Omental fat pad (tissue), 4 donors: ENCODE measurements at places on chromosomes 3 and 15.

- DNase-seq: no peak
These were observed 37.4 kb downstream of the SLC9A9 start for GRCh38 chr3:143810953-143811265.

DNA sequence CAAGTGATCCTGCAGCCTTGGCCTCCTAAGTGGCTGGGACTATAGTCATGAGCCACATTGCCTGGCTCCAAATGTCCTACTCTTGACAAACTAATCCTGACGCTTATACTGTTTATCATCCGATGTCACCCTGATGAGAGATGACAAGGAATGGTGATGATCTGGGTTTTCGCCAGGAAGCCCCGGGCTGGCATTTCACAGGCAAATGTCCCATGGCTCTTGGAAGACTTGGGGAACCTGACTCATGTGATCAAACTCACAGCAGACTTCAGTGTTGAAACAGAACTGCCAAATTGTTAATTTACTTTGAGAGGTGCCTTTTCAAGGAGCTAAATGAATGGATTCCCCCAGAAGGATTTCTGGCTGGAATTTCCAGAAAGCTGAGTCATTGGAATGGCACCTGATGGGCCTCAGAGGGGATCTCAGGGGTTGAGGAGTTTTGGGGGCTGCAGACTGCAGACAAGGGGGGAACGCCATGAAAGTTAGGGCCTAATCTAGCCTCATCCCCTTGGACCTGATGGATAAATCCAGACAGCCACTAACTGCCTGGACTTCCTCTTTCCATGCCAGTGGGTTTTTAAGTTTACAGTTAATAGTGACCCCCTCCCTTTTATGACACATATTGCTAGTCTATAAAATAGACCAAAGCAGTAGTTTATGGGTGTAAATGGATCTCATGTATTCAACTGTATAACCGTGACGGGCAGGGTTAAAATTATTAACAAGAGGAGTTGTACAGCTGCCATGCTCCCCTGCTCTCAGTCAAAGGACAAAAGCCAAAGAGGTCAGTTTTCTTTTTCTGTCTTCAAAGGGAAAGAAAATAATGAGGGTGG is 146.6 kb downstream of the CHSY1 start:
- no peak for DNase-seq

GRCh38 chr3:30354972-30355371 is 251.4 kb upstream of the TGFBR2 start:
- DNase-seq: no peak

DNA sequence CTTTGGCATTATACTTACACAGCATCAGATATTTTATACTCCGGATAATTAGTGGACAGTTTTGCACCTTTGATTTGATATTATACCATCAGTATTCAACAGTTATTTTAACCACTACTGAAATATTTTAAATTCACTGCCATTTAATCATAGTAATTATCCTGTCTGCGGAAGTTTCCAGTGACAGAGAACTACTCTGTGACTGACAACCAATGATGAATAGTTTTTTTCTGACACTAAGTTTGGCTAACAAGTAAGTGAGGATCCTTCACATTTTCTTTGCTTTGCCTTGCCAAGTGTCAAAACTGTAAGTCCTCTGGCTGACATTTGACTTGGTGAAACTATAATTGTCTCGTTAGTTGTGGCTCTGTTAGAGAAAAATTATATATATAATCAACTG is 30.5 kb upstream of the GOLGA8B start:
- DNase-seq: no peak

DNA sequence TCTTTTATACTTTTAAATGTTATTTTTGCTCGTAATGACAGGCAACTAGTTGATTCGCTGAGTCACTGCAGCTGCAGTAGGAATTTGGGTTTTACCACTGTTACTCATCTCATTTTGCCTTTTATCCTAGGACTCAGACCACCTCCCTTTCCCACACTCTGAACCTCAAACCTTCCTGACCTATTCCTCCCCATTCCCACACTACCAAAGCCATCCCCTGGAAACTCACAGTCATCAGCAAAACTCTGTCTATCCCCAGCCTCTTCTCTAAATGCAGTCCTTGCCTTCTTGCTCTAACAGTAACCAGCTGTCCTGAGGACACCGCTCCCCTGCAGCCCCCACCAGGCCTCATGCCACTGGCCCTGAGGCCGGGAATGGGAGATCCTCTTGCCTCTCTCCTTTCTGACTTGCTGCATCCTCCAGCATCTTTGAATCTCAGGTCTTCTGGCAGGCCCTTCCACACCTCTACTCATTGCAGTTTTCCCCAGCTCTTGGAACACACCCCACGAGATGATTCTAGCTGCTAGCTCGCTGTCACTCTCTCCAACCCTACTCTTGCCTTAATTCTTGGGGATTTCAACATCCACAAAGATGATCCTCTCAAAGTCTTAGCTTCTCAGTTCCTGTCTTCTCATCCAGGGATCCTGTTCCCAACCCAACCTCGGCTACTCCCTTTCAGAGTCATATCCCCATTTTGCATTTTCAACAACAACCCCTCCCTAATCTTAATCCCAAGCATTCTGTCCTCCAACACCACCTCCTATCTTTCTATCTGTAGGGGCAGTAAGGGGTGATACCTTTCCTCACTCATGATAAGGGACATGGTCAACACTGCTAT is 55.9 kb upstream of the C3orf80 start:
- DNase-seq: no peak

DNA sequence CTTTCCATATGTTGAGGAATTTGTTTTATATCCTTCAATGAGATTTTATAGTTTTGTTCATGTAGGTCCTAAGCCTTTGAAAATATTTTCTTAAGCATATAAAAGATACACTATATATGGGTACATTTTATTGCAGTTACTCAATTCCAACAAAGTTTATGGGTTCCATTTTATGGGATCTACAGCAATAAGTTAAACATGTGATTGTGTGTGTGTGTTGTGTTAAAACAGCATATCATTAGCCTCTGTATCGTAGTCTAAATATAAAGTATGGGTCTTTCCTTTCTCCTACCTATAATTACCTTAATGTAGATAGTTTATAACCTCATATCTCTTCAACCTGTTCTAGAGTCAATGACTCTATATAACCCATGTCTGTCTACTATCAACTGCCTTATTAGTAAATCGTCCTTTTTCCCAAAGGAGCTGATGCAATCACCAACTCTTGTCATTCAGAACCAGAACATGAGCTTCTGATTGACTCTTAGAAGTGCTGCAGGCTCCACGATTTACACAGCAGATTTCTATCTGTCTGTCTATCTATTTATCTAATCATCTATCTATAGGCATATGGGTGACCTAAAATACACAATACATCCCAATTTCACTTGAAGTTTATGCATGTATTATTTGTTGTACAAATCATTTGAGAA is 512.6 kb upstream of the CBLB start:
- DNase-seq: no peak

- no peak for DNase-seq
These were observed 3.0 kb downstream of the SNTN start for GRCh38 chr3:63655519-63655918.

GRCh38 chr15:92294759-92295158 is 98.9 kb upstream of the ST8SIA2 start:
- no peak for DNase-seq

GRCh38 chr3:112409041-112409440 is 76.1 kb downstream of the CD200 start:
- no peak for DNase-seq

GRCh38 chr15:41331833-41332193 is 578 bp downstream of the OIP5 start:
- peak; percentile 25 for DNase-seq

- no peak for DNase-seq
These were observed 13.3 kb downstream of the SEMA3F start for GRCh38 chr3:50168388-50168787.

DNA sequence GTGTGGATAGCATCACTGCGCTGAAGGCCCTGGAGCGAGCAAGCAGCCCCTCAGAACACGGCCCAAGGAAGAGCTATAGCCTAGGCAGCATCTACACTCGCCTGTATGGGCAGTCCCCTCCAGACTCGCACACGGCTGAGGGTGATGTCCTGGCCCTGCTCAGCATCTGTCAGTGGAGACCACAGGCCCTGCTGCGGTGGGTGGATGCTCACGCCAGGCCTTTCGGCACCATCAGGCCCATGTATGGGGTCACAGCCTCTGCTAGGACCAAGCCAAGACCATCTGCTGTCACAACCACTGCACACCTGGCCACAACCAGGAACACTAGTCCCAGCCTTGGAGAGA is 20.5 kb downstream of the ATRIP start:
- DNase-seq: no peak

GRCh38 chr15:32919749-32920414 is 202.1 kb downstream of the GREM1 start:
- DNase-seq: no peak

GRCh38 chr3:70028361-70028760 is 28.8 kb downstream of the SAMMSON start:
- no peak for DNase-seq

- no peak for DNase-seq
These were observed 95.8 kb upstream of the KLF13 start for GRCh38 chr15:31230630-31231485.

DNA sequence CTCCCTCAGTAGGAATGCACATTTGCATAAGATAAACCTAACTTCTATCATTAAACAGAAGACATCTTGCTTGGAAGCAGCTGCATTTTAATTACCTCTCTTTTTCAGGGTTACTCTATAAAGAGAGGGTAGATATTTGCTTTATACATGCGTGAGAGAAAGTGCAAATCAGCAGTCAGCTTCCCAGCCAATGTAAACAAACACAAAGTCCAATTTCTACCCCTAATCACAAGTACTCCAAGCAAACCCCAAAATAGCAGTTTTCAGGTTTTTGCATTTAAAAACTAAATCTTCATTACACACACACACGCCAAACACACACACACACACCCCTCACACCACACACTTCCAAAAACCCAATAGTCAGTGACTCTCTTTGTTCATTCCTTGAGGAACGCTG is 303.9 kb upstream of the ALCAM start:
- no peak for DNase-seq

GRCh38 chr3:112653881-112654300 is 12.9 kb upstream of the CCDC80 start:
- no peak for DNase-seq

GRCh38 chr15:68231102-68231818 is 1.7 kb upstream of the CLN6 start:
- DNase-seq: no peak

DNA sequence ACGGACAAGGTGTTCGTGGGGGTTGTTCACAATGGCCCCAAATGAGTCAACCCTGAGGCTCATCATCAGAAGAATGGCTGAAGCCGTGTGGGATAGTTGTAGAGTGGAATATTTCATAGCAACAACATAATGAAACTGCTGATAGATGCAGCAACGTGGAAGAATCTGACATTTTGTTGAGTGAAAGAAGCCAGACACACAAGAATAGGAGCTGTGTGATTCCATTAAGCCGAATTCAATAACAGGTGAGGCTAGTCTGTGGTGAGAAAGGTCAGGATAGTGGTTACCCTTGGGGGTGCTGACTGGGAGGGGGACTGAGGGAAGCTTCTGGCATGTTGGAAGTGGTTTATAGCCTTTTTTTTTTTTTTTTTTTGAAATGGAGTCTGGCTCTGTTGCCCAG is 144.0 kb downstream of the SMAD6 start:
- DNase-seq: no peak

- no peak for DNase-seq
These were observed 43.4 kb downstream of the PPP2R3A start for GRCh38 chr3:136008732-136009470.

DNA sequence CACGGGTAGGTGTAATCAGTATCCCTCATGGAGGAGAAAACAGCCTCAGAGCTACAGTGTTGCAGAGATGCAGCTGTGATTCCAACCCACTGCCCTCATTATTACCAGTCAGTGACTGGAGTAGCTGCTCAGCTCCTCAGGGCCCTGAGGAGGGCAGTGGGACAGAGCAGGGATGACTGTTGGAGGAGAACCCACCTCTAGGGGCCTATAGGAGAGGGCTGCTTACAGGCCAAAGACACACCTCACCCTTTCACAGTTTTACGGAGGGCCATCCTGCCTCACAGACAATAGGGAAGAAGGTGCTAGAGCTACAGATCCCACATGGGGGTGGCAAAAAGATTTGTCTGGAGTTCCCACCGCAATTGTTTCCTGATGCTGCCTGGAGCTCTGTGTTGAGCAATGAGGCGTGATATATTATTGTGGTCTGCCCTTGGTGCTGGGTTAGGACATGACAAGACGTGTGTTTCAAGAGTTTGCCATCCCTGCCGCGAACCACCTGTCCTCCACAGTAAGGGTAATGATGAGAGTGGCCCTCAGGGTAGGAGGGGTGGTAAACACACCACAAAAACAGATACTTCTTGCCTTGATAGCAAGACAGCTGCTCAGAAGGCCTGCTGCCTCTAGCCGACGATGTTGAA is 140.5 kb upstream of the TPM1 start:
- no peak for DNase-seq

GRCh38 chr3:185207931-185208746 is 45.7 kb downstream of the EHHADH start:
- no peak for DNase-seq

- DNase-seq: no peak
These were observed 68.7 kb downstream of the CCNL1 start for GRCh38 chr3:157091083-157091833.

- DNase-seq: no peak
These were observed 632 bp upstream of the DHX36 start for GRCh38 chr3:154324919-154325318.

GRCh38 chr15:31974855-31975829 is 55.2 kb upstream of the CHRNA7 start:
- DNase-seq: no peak

DNA sequence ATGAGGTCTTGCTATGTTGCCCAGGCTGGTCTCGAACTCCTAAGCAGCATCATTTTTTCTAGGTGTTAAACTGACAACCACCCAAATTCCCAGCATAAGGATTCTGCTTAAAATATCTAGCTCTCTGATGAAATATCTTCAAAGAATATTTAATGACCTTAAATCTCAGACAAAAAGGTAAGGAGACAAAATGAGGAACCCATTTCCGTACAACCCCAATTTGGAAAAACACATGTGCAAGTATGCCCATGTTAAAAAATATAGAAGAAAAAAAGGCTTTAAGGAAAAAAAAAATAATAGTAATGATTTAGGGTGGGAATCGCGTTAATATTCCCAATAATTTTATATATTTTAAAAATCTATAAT is 1.4 kb upstream of the SACM1L start:
- no peak for DNase-seq

DNA sequence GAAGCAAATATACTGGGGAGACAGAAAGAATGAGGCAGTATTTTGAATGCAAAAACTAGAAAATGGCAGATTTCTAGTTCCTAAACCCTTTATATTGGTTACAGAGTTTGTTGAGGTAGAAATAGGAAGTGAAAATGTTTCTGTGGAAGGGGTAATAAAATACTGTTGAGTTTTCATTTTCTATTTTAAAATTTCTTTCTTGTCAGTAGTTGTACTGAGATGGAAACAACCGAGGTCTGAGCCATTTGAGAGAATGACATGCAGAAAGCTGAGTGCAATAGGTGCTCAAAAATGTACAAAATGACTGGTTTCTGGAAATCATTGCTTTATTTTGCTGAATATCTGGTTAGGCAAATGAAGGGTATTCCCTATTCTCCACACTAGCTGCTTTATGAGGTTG is 361.4 kb downstream of the CHL1 start:
- no peak for DNase-seq
